Head of caudate nucleus (tissue), 42 donors: ENCODE measurements at places on chromosomes 13 and 19.

GRCh38 chr19:55453511-55454260, 7.8 kb downstream of the ISOC2 start:
- no peak for DNase-seq

GRCh38 chr19:32450217-32450616, 44.6 kb downstream of the DPY19L3 start:
- DNase-seq, result no peak

DNA sequence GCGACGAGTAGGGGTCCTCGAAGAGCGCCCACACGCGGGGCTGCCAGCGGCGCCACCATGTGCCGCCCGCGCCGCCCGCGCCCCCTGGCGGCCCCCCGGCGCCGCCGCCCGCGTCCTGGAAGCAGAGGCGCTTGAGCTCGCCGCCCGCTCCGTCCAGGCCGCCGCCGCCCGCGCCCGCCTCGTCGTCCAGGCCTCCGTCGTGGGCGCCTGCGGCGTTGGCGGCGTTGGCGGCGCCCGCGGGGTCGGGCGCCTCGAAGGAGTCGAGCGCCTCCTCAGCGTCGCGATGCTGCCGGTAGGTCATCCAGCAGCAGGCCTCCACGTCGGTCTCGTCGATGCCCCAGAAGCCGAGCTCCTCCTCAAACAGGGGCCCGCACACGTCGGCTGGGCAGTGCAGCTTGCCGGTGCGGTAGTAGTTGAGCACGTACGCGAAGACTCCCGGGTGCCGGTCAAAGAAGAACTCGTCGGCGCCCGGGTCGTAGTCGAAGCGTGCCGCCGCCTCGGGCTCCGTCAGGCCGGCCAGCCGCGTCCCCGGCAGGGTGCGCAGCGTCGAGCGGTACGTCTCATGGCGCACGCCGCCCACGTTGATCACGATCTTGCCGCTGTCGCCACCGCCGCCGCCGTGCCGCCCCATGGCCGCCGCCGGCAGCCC, 829 bp downstream of the KCNC3 start:
- peak; percentile 64 for DNase-seq

GRCh38 chr13:76971215-76971614, 20.7 kb upstream of the CLN5 start:
- no peak for DNase-seq

GRCh38 chr13:114110091-114110829, 22.2 kb downstream of the RASA3 start:
- DNase-seq, result peak; percentile 58

- DNase-seq, result no peak
Observed at GRCh38 chr13:60482012-60482411, 85.0 kb downstream of the TDRD3 start.

GRCh38 chr13:98482476-98483444, 94.1 kb downstream of the STK24 start:
- peak; percentile 62 for DNase-seq

DNA sequence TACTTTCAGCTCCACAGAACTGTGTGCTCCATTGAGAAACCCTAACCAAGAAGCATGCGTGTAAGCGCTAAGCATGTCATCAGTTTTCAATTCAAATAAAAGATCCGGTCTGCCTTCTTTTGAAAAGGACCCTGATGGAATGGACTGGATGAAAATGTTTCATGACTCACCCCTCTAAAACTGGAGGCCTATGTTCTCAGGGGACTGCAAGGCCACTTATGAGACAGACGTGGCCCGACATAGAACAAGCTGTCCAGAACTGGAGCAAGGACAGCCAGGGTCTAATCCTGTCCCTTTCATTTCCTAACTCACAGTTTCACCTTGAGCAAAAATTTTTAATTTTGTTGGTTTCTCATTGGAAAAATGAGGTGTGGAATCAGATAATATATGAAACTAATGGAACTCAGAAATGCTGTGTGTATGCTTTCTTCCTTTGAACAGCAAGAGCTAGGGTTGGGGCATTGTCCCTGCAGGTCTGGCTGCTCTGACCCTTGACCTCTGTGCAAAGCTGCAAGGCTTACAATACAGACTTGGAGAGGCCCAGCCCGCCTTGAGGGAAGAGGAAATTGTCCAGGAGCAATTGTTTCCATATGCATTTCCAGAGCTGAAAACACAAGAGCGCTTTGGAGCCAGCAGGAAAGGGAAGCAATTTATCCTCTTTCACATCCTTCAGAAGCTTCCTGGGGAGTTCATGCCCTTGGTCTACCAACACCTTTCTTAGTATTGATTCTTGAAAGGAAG, 553.4 kb upstream of the KLF12 start:
- no peak for DNase-seq

GRCh38 chr19:6632002-6632621, 37.8 kb downstream of the TNFSF14 start:
- DNase-seq, result peak; percentile 48

DNA sequence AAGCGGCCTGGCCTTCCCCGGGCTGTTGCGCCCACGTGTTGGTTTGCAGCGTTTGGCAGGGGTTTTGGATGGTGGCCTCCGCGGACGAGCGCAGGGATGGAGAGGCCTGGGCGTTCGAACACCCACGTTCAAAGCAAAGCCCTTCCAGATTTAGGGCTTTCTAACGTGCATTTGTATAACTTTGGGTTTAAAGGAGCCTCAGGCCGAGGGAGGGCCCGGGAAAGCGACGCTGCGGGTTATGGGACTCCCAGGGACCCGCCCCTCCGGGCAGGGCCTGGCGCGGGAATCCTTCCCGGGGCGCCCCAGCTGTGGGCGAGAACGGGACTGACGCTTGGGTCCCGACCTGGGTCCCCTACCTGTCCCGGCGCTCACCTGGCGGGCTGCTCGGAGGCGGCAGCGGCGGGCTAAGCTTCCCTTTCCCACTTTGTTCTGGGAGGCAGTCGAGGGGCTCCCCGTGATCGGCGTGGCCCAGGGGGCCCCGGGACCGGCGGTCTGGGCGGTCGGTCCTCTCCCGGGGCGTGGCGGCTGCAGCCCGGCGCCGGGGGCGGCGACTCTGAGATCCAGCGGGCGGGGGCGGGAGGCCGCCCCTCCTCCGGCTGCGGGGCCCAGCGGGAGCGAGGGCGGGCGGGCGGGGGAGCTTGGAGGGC, at the start of gene FBXO17:
FBXO17 (minus strand) TSS at position 529 of the 647 bp plus-strand sequence. CDS start 25,423 bp downstream, outside the sequence.
- peak; percentile 22 for DNase-seq

- no peak for DNase-seq
Observed at GRCh38 chr19:46759817-46760333, 13.6 kb upstream of the STRN4 start.
